Adipocyte (in vitro differentiated cells): ENCODE measurements at places on chromosomes 12 and 14.

GRCh38 chr14:96198430-96199130 lies 6.1 kb upstream of the BDKRB2 start:
- DNase-seq: no peak

GRCh38 chr12:121355818-121356217 lies 3.6 kb upstream of the ANAPC5 start:
- no peak for DNase-seq

DNA sequence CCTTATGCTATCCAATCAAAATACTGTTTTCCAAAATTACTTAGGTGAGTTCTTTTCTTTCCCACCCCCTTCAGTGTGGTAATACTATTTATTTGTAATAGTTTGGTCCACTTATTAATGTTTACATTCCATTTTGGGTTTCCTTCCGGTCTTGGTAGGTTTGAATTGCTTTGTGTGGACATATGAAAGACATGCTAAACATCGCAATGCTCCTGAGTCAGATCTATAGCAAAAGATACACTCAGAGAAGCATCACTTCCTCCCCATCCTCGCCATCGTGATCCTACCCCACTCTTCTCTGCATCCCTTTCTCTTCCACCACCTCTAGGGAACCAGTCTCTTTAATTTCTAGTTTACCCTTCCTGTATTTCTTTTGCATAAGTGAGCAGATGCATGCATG lies 30.0 kb downstream of the TUNAR start:
- no peak for DNase-seq

DNA sequence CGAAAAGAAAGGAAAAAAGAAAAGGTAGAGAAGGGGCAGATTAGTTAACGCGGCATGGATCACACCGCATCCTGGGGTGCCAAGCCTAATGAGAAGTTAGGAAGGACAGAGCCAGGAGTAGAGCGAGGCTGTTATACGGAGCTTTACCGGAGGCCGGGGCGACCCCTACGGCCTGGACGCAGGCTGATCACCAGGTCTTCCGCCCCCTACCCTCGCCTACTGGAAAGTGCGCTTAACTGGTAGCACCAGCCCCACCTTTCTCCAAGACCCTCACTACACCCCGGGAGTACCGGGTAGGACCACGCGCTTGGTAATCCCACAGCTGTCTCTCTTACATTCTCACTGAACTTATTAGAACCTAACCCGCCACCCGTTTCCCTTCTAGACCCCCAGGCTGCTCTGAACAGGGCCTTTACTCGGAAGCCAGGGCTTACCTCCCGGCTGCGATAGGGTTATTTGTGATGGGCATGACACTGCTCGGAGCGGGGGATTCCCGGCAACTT lies 33.8 kb downstream of the WBP11 start:
- DNase-seq: peak; percentile 46

- no peak for DNase-seq
Measured at GRCh38 chr14:32932914-32933628, 5.6 kb upstream of the NPAS3 start.

DNA sequence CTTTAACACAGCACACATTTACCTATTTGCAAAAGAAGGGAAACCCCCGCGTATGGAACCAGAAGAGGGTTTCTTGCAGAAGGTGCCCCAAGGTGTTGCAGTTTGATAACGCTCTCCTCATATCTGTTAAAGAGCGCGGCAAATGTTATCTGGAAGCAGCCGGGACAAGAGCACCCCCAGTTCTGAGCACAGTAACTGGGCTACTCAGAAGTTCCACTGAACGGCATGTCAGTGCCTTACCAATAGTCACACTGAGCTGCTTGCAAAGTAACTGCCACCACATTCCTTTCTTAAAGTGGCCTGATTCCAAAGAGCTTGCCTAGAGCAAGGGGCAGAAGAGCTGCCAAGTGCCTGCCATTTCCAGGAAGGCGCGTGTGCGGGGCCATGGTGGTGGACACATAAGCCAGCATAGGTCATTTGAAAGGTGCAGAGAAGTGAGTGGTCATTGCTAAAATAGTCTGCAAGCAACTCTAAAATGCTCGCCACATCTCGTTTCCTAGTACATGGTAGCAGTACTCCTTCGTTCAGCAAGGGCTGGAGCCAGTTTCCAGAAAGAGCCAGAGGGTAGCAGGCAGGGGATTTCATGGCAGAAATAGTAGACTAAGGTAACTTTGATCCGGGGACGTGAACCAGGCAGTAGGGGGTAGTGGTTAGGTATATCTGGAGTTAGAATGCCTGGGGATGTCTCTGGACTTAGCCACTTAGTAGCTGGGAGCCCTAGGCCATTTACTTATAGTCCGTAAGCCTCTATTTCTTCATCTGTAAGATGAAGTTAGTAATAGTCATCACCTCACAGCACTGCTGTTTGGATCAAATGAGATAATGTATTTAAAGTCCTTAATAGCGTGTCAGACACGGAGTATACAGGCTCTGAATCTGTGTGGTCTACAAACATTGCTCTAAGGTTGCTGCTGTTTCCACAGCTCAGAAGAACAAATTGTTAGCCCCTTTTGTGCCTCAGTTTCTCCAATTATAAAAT lies 37.6 kb downstream of the SPTB start:
- DNase-seq: no peak

DNA sequence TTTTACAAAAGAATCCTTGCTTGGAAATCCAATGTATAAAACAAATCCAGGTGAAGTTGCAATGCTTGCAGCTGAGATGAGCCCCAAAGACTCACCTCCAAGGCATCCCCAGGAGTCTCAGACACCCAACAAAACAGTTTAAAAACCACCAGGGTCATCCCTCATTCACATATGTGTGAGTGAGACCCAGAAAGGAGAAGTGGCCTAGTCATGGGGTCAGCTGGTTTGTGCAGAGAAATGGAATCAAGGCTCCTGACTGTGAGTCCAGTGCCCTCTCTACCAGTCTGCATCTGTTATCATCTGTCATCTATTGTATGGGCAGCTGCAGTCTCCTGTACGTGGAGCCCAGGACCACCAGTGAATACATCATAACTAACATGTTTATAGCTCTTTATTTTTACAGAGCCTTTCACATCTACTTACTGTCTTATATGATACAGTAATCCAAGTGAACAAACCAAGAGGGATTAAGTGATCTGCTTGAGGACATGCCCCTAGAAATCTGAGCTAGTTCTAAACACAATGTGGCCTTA lies 27.1 kb downstream of the PLEKHG7 start:
- DNase-seq: peak; percentile 35

GRCh38 chr12:292186-292585 lies 29.6 kb upstream of the SLC6A13 start:
- DNase-seq: peak; percentile 14

GRCh38 chr14:74622257-74622656 lies 10.2 kb upstream of the LTBP2 start:
- DNase-seq: no peak

DNA sequence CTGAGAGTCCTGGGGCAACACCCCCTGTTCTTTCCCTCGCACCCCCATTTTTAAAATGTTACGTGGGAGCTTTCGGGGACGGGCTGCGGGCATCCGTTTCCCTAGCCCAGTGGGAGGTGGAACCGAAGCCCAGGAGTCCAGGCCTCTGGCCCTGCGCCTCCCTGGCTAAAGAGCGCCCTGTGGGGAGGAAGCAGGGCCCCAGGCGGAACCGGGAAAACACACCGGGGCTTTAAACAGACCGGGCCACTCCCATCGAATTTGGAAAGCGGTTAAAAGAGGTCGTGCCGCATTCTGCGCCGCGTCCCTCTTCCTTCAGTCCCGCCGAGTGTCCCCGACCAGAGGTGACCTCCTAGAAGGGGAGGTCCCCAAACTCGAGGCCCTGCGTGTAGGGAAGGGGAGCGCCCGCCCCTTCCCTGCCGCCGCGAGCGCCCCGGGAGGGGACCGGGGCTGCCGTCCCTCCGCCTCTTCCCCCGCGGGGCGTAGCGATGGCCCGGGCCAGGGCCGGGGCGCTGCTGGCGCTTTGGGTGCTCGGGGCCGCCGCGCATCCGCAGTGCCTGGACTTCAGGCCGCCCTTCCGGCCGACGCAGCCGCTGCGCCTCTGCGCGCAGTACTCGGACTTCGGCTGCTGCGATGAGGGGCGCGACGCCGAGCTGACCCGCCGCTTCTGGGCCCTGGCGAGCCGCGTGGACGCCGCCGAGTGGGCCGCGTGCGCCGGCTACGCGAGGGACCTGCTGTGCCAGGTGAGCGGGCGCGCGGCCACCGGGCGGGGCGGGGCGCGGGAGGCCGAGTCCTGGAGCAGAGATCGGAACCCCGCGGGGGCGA lies at the start of gene HHIPL1:
Gene HHIPL1, plus strand, starts transcription at position 407 of the 822 bp plus-strand sequence. Its CDS starts 79 bp downstream, at position 486.
- DNase-seq: peak; percentile 51

GRCh38 chr14:62692490-62693106 lies 352.7 kb downstream of the KCNH5 start:
- DNase-seq: peak; percentile 31

GRCh38 chr12:47082796-47083621 lies 3.2 kb upstream of the AMIGO2 start:
- peak; percentile 93 for DNase-seq

GRCh38 chr12:6424008-6424347 lies 20.8 kb upstream of the CD27 start:
- DNase-seq: no peak

GRCh38 chr12:52641468-52641867 lies 10.5 kb downstream of the KRT2 start:
- no peak for DNase-seq

GRCh38 chr12:79388011-79388410 lies 302.8 kb downstream of the PAWR start:
- DNase-seq: no peak

DNA sequence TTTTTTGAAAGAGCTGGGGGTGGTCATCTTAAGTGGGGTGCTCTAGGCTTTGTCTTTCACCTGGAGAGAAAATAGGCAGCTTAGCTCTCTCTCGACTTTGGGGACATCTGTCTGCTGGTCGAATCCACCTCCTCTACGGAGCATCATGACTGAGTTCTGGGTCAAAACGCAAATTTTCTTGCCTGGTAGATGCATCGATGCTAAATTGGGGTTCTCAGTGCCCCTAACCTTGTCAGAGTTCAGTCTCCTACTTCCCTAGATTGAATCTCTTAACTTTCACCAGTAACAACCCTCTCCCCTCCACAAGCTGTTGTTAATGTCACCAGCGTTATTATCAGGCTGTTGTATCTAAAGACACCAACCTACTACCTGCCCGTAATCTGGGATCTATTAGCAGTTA lies 682 bp downstream of the FLRT2 start:
- DNase-seq: no peak

DNA sequence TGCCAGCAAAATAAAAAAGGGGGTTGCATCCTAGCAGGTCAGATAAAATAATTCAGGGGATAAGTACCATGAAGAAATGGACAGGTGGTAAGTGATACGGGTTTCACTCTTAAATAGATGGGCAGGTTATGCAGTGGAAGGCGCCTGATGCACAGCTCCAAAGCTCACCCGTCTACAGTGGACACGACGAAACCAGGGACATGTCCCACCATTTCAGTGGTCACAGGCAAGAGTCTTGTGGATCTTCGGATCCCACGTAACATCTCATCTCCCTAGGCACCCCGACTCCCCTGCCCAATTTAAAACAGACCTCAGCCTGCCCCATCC lies 60.5 kb downstream of the DDX51 start:
- no peak for DNase-seq

DNA sequence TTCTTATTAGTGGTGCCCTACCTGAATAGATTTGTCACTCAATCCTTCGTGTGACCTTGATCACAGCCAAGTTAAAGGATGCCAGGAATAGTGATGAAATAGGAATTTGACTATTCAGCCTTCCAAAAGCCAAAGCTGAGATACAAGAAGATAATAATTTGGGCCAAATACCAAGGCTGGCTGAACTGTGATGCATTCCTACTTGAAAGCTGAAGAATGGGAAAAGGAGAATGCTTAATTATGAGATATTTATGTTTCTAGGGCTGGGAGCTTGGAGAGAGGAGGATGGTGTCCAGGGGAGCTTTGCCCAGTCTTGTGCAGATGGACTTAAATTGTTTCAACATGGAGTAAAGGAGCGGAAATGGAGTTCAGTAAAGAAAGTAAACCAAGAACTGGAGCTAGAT lies 5.2 kb downstream of the RNASE7 start:
- DNase-seq: peak; percentile 42

- DNase-seq: no peak
Measured at GRCh38 chr12:48279601-48280000, 71.1 kb downstream of the ZNF641 start.

GRCh38 chr12:46553911-46554310 lies 181.3 kb upstream of the SLC38A2 start:
- peak; percentile 83 for DNase-seq

- peak; percentile 79 for DNase-seq
Measured at GRCh38 chr12:85448548-85449139, 168.6 kb downstream of the ALX1 start.

DNA sequence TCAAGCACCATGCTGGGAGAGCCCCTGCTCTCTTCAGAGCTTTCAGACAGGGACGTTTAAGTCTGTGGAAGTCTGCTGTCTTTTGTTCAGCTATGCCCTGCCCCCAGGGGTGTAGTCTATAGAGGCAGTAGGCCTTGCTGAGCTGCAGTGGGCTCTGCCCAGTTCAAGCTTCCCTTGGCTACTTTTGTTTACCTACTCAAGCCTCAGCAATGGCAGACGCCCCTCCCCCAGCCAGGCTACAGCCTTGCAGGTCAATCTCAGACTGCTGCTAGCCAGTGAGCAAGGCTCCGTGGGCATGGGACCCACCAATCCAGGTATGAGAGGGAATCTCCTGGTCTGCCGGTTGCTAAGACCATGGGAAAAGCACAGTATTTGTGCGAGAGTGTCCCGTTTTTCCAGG lies 37.4 kb upstream of the C12orf71 start:
- no peak for DNase-seq

DNA sequence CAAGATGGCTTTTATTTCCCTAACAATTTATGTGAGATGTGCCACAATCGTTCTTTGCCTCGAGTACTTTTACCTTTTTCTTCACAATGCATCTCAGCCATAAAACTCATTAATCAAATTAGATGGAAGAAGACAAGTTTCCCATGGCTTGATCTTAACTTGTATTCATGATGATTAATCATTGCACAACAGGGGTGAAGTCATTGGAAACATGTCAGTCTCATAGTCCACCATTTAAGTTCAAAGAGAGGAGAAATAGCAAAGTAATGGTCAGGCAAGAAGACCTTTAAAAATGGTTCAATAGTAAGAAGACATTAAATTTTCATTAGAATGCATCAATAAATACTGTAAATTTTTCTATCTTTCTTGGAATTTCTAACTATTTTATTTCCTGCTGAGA lies 136.3 kb downstream of the FOXG1 start:
- peak; percentile 2 for DNase-seq

DNA sequence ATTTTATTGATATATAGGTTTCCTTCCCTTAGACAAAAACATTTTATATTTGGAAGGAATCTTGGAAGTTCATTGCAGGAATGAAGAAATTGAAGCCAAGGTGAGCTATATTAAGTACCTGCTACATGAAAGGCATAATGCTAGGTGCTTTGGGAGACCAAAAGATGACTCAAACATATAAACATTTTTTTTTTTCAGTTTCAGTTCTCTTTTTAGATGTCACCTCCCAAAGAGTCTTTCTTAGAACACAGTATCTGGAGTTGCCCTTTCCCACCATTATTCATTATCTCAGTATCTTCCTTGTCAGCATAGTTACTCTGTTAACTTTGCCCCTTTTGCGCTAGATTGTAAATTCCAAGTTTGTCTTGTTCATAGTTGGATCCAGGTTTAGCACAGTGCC lies 1.1 kb downstream of the LIN52 start:
- DNase-seq: no peak

GRCh38 chr14:90891326-90891725 lies 75.1 kb upstream of the TTC7B start:
- DNase-seq: no peak
